Skin of body (tissue), 3 donors: ENCODE measurements at places on chromosomes 11 and 22. TPM values are rescaled to one million over a fixed set of nuclear protein-coding genes. Genes with fewer than 3 reads are reported as not detected.

GRCh38 chr22:46209262-46209661 lies 40.8 kb downstream of the CDPF1 start:
- DNase-seq: no peak

GRCh38 chr11:11706028-11706427 lies 84.2 kb upstream of the GALNT18 start:
- no peak for DNase-seq

- DNase-seq: no peak
These were observed 21.0 kb upstream of the PPP6R3 start for GRCh38 chr11:68439355-68440065.

DNA sequence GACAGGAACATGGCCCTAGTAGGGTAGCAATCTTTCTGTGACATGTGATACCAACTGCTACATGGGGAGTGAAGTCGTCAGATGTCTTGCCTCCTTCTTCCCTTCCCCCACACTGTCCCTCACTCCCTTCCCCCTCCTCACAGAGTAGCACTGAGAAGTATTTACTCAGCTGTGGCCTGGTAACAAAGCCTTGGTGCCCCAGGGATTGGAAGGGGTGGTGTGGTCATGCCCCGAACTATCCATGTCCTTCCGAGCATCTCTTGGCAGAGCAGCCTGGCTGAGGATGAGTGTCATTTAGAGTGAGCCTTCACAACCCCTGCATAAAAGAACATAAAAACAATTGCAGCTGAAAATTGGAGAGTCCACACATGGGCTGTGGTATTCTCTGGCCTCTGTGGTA lies 46.1 kb downstream of the ARFGAP2 start:
- no peak for DNase-seq

Gene OOSP1
- not detected for total RNA-seq

Gene RTN4RL2
- 0.49 TPM for total RNA-seq

DNA sequence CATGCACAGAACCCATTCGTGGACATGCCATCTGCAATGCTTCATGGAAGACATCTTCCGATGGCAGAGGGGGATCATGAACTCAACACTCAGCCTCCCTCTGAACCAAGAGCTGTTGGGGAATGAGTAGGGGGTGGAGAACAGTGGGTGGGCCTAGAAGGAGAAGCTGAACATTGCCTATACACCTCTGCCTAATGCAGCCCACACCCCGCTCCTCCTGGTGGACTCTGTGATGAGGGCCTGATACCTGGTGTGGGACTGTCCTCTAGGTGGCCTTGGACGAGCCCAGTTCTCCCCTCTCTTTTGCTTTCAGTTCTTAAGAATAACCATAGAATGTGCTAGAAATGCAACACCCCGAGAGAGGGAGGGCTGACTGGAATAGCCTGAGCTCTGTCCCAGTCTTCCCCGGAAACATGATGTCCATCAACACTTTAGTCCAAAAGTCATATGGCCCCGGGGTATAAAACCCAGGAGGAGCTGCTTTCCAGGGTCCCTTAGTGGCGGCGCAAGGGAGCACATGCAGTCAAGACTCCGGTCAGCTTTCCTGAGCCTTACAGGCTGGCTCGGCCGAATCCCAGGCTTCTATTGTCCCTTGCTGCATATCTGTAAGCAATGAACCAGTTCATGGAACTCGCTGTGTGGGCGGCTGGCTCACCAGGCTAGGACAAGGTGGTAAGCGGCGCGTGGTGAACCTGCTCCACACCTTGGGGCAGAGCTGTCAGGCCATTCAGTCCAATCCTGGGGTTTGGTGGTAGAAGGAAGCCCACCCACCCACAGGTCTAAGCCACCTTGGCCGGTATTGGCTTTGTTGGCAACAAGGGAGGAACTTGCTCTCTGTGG lies 216.9 kb downstream of the CTTN start:
- DNase-seq: no peak

DNA sequence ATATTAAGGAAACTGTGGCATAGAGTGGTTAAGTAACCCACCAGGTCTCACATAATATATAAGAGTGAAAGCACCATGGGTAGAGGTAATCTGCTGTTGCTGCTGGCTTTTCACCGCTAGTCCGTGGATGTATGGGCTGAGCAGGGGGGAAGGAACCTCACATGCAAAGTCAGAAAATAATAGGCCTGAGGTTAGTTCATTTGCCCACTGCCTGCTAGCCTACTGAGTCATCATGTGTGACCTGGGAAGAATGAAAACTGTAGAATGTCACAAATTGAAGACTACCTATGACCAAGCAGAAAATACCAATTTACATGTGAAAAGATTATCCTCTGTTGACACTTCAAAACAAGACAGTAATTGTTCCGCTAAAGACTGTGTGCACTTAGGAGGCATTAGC lies 560.1 kb upstream of the FAT3 start:
- DNase-seq: no peak

Gene CDC42BPG
- total RNA-seq: 9.7 TPM

Gene BRSK2
- total RNA-seq: 0.59 TPM

DNA sequence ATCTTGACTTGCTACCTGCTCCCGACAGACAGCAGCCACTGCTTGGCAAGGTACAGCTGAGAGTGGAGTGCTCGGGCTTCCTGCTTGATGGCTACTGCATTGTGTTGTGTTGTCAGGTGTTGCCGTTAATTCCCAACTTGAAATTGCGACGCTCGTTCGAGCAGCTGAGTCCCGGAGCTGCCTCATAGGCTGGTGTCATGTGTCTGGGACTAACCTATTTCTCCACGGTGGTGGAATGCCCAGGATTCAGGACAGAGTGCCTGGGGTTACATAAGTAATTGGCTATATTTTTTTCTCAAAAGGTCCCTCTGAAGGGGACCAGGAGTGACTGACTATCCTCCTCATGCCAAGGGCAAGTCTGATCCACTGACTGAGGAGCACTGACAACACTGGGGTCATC lies 18.5 kb downstream of the COMMD9 start:
- DNase-seq: no peak

- no peak for DNase-seq
These were observed 129.1 kb downstream of the APOL5 start for GRCh38 chr22:35846804-35847203.
